NCI-H748 treated with DMSO at 0.1 percent for 48 hours (cell line): ENCODE measurements at places on chromosomes 11 and 22.

GRCh38 chr11:8080674-8081590, at the start of gene TUB:
Gene TUB (plus strand): TSS chr11:8081211. CDS start chr11:8081511, 300 bp downstream.
- DNase-seq = no peak

- no peak for DNase-seq
Observed at GRCh38 chr11:69828971-69829344, 9.7 kb upstream of the FGF3 start.

- no peak for DNase-seq
Observed at GRCh38 chr11:115390441-115390840, 113.8 kb downstream of the CADM1 start.

GRCh38 chr22:47673557-47673956, 911.1 kb downstream of the TBC1D22A start:
- no peak for DNase-seq

DNA sequence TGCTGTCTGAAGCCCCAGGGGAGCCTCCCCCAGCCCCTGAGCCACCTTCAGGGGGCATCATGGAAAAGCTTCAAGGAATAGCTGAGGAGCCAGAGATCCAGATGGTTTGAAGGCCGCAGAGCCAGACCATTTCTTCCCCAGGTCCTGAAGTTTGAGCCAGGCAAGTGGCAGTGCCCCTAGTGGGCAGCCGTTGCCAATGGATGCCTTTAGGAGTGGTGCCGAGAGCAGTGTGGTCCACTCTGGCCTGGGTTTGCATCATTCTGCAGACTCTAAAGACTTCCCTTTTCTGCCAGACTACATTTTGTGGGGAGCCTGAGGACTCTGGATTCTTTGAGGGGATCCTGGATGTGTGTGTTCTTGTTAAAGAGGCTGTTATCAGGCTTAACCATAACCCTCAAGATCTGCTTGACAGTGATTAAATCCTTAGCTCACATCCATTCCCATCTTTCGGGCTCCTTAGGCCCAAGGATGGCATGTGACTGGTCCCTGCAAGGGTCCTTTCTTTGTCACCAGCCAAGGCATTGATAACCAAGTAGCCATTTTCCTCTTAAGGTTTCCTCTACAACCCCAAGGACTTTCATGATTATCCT, 13.1 kb downstream of the HINFP start:
- no peak for DNase-seq

DNA sequence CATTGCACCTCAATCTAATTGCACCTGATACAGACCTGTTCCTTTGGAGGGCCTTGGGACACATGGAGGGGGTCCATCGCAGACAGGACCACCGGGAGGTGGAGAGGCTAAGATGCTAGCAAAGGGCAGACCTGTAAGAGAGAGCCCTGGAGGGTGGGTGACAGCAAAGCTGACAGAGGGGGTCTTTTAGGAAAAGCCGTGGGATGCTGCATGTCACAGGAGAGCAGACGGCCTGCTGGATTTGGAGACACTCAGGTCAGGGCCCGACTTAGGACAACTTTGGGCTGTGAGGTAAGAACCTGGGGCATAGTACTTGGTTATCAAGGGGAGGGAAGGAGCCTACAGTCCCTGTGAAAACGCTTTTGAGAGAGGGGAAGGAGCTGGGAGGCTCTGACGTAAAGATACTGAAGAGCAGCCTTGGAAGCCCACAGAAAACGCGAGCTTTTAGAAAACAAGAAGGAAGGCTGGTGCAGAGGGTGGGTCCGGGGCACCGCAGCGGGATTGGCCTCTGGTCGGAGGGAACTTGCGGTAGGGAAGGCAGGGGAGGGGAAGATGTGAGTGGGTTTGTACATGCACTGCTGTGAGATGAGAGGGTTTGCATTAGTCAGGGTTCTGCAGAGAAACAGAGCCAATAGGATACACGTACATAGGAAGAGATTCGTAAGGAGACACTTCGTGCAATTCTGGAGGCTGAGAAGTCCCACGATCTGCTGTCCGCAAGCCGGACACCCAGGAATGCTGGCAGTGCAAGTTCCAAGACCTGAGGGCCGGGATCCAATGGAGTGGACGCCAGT, 868.5 kb downstream of the TBC1D22A start:
- DNase-seq = peak; percentile 72

- peak; percentile 60 for DNase-seq
Observed at GRCh38 chr11:62242021-62242420, at the start of gene SCGB1D2. Gene SCGB1D2 (plus strand): TSS chr11:62242239. CDS start chr11:62242308, 69 bp downstream.

GRCh38 chr11:132263241-132263640, 892.8 kb downstream of the NTM start:
- DNase-seq = no peak

- DNase-seq = no peak
Observed at GRCh38 chr11:134544095-134544815, 132.2 kb upstream of the B3GAT1 start.

GRCh38 chr11:130623670-130624668, 175.5 kb downstream of the ADAMTS15 start:
- no peak for DNase-seq

- no peak for DNase-seq
Observed at GRCh38 chr22:23088199-23088604, 17.9 kb downstream of the GNAZ start.

- DNase-seq = no peak
Observed at GRCh38 chr11:18727479-18728236, 1.7 kb upstream of the IGSF22 start.

GRCh38 chr11:60288531-60288930, 8.1 kb downstream of the MS4A4A start:
- no peak for DNase-seq

DNA sequence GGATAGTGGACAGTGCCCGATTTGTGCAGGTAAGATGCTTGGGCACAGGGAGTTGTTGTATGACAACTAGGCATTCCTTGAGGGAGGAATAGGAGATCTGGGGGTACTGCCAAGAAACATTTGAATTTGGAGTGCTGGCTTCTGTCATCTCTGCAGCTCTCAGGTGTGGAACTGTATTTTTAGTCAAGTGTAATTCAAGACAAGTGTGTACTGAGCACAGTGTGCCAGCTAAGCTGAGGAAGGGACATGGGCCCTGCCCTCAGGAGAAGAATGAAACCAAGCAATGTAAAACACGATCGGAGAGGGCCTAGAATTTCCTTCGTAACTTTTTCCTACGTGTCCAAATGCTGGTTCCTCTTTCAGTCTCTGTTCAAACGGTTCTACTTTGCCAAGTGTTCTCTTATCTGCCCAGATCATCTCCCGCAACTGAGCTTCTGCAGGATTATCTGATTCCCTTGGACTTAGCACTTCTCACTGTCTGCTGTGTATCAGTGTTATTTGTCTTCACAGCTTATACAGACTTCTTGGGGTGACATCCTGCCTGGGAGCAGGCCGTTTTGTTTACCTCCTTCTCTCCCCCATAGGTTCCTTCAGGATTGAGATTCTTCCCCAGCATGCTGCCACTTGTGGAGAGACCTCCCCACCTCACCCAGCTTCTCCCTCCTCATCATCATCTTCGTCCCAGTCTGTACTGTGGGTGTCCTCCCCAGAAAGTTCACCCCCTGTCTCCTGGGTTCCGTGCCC, 27.6 kb downstream of the ART5 start:
- no peak for DNase-seq

DNA sequence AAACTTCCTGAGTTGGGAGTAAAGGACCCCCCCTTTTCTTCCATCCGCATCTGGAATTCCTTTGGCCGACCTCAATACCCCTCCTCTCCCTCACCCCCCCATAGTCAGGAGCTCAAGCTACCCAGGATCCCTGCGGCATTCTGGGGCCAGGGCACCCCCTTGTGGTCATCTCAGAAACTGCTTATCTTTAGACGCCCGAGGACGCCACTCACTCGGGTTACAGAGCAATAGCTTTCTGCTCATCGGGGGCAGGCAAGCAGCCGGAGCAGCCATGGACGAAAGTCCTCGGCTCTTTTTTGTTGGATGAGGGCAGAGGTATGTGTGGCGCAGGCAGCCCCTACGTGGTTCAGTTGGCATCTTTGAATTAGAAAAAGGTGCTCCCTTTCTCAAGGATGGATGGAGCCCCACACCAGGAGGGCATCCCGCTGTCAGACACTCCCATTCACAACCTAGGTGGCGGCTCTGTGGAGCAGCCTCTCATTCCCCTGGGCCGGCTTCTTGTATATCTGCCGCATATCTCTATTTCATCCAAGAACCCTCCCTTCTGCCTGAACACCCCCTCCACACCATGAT, 2.3 kb downstream of the C1QTNF5 start:
- peak; percentile 48 for DNase-seq

- no peak for DNase-seq
Observed at GRCh38 chr11:113664069-113664980, 41.8 kb downstream of the TMPRSS5 start.

DNA sequence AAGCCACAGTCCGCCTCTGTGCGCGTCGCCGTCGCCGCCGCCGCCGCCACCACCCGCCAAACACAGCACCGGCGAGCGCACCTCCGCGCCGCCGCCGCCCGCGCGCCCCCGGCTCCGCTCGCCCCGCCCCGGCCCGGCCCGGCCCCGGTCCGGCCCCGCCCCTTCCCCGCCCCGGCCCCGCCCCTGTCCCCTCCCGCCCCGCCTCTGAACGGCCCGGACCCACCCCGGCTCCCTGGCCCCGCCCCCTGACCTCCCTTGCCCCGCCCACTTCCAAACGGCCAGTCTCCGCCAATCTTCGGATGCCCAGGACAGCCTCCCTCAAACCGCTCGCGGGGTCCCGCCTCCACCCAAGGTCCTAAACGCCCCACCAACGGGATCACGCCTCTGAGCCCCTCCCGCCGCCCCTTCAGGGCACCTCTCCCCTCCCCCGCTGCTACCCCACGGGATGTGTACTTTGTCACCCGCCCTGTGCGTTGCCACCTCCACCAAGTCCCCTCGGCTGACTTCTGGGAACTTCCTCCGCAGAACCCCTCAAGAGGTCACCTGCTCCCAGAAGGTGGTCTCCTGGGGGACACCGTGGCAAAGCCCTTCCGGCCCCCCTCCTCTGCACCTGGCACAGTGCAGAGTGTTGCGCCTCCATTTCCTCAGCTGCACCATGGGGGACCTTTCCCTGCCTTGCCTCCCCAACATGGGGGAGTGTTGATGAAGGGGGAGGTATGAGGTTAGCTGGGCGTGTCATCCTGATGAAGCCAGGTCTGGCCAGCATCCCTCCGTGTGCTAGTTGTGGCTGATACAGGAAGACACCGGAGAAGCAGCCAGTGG, at the start of gene KIAA0930:
Gene KIAA0930 (minus strand): TSS at position 85 of the 822 bp plus-strand sequence. CDS start 191 bp downstream, outside the sequence.
- peak; percentile 54 for DNase-seq

- no peak for DNase-seq
Observed at GRCh38 chr22:42001121-42001520, 2.5 kb downstream of the WBP2NL start.

DNA sequence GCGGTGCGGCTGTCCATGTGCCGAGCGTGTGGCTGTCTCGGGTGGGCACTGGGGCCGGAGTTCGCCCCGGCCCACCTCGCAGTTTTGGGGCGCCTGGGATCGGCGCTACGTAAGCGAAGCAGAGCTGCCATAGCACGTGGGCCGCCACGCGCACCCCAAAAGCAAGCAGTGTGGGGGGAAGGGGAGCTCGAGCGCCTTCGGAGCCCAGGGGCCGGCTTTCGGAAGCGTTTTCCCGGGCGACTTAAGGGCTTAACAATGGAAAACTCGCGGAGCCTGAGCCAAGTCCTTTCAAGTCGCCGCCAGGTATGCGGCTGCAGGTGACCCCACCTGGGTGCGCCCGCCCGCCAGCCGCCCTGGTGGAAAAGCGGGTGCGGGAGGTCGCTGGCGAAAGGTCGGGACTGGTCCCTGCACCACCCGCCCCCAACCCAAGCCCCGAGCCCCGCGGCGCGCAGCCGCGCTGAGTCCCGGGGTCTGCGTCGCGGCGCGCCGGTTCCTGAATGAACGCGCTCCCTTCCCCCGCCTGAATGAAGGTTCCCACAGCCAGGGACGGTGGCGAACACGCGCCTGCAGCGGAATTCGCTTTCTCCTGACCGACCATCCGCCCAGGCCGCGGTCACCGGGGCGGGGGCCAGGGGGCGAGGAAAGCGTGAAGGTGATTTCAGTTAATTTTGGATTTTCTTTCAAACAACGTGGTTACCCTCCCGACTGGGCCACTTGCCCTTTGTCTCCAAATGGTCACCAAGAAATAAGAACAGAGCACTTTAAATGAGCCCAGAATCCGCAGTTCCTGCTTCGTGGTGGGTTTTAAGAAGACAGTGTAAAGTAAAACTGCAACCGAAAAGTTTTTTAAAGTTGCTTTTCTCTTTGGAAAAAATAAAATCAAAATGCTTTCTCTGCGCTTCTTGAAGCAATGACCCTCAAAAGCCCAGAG, 2.8 kb upstream of the CCND1 start:
- peak; percentile 14 for DNase-seq

DNA sequence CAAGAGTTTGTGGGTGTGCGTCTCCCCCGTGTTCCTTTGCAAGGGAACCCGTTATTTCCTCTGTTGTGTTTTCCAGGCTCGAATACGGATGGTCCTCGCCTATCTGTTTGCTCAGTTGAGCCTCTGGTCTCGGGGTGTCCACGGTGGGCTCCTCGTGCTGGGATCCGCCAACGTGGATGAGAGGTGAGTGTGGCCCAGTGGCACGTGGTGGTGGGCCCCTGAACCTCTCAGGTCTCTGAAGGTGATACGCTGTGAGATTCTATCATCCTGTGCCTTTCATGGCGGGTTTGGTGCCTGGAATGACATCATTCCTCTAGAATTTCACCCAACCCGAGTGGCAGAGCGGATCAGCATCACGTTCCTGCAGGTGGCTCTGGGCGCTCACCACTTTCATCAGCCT, 32.5 kb downstream of the NADSYN1 start:
- DNase-seq = no peak

- DNase-seq = no peak
Observed at GRCh38 chr11:65435411-65435931, 12.9 kb downstream of the NEAT1 start.

DNA sequence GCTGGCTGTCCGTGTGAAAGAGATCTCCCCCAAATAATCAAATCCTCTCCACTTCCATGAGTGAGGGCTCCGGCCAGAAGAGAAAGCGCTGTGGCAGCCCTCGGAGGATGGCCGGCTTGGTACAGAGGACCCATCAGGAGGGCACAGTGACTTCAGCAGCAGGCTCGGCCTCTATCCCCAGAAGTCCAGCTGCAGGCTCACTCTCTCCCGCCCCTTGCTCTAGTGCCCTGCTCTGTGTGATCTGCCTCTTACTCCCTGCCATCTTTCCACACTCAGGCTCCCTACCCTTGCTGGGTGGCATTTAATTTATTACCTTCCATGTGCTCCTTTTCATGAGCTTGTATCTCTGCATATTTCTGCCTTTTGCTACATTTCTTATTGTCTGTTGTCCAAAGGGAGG, 129.7 kb downstream of the SPATA19 start:
- no peak for DNase-seq

DNA sequence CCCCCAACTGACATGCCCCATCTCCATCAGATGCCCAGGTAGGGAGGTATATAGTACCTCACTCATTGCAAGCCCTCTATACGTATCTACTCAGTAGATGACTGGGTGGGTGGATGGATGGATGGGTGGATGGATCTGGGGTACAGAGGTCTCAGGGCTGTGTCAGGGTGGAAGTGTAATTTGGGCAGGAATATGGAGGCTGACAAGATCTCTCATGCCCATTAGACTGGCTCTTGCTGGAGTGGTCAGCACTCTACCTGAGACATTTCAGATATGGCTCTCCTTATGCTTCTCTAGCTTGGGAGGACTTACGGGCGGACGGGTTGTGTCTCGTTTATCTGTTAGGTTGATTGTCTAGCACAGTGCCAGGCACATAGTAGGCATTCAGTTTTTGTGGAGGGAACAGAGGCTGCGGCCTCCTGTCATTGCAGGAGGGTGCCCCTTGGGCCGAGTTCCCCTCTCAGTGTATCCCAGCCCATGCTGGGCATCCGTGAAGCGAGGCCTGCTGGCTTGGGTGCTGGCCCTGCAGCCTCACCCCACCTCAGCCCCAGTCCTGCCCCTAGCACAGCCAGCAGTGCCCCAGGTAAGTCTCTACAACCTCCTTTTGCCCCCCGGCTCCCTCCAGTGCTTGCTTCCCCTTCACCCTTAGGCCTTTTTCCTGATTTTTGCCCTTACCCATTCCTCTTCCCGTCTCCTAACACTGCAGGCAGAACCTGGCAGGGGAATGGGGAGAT, 13.7 kb downstream of the ROBO3 start:
- no peak for DNase-seq
